ENCODE measurements at places on chromosomes 2 and 18.
A peak's percentile ranks its signal among the peaks of the same experiment; 100 is the strongest.

DNA sequence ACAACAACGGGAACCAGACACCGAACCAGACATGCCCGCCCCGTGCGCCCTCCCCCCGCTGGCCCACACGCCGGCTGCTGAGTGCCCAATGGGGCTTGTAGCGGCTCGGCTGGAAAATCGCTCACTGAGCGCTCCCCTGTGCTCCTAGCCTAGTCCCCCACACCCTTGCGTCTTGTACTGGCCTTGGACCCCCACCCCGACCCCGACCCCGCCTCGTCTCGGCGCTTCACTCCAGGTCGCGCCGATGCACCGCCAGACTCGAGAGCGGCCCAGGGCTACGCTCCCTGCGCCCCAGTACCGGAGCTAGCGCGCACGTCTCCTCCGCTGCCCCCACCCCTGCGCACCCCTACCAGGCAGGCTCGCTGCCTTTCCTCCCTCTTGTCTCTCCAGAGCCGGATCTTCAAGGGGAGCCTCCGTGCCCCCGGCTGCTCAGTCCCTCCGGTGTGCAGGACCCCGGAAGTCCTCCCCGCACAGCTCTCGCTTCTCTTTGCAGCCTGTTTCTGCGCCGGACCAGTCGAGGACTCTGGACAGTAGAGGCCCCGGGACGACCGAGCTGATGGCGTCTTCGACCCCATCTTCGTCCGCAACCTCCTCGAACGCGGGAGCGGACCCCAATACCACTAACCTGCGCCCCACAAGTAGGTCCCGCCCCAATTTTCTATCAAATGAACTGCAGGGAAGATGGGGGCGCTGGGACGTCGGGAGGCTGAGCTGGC is 1.5 kb downstream of the GAD1 start:
- no peak for DNase-seq

DNA sequence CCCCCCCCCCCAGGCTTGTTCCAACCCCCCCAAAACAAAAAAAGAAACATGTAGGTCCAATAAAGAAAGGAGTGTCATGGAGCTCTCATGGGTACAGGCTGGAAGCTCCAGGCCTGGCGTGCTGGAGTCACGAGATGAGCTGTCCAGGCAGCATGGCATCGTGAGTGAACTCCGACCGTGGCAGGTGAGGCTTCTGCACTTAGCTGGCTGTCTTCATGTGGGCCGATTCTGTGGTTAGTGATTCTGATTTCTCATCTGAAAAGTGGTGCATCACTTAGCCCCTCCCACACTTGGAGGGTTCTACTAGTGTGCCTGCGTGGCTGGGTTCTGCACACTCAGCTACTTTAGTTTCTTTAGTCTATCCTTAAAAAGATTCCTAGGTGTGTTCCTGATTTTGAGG is 126.4 kb upstream of the MGAT5 start:
- peak; percentile 64 for DNase-seq

GRCh38 chr2:126850940-126851339 is 47.8 kb upstream of the TEX51 start:
- no peak for DNase-seq

GRCh38 chr2:240491483-240491882 is 56.0 kb downstream of the GPC1 start:
- DNase-seq: no peak

GRCh38 chr2:88811681-88812080 is 120.2 kb downstream of the RPIA start:
- DNase-seq: no peak

DNA sequence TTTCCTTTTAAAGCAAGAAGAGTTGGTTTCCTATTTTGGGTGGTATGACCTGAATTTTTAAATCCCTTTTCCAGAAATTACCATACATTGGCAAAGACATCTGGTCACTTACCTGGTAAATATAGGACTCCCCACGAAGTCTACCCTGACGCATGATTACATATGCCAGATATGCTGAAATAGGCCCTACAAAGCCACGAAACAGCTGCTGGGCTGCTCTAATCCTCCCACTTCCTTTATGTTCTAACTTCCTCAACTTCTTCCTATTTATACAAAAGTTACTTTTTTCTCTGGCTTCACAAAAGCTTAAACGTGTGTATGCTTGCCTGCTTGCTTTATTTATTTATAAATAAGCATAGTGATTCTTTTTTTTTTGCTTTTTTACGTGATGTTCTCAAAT is 186.0 kb upstream of the EPHA4 start:
- no peak for DNase-seq

- no peak for DNase-seq
Measured at GRCh38 chr18:25164211-25164847, 187.6 kb downstream of the ZNF521 start.

- no peak for DNase-seq
Measured at GRCh38 chr2:37020212-37020886, 54.0 kb upstream of the STRN start.

DNA sequence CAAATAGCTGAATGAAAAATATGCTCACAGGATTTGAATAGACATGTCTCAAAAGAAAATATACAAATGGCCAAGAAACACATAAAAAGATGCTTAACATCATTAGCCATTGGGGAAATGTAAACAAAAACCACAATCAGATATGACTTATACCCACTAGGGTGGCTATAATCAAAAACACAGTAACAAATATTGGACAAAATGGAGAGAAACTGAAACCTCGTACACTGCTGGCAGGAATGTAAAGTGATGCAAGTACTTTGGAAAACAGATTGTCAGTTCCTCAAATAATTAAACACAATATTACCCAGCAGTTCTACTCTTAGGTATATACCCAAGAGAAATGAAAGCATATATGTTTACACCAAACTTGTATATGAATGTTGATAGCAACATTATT is 213.0 kb downstream of the PHLPP1 start:
- DNase-seq: no peak

GRCh38 chr2:241870611-241871537 is 1.3 kb downstream of the RTP5 start:
- peak; percentile 35 for DNase-seq

GRCh38 chr2:26847307-26847654 is 651 bp upstream of the DPYSL5 start:
- no peak for DNase-seq

DNA sequence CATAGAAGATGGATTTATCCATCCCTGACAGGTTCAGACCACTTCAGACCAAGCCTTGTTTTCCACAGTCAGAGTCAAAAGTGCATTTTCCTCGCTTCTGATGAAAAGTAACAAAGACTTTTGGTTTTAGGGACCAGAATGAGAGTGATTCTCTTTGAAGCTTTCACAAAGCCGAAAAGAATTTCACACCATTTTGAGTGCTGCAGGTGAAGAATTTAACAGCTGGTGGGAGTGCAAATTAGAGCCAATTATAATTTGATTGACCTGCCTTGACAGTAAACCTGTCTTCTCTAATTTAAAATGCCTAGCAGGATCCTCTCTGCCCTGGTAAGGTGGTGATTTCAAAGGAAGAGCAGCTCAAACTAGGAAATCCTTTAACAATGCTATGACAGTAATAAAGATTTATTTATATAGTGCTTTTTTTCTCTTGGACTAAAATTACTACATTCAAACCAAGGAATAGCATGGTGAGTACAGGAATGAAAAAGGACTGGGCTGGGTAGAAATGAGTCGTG is 241.6 kb downstream of the HRH4 start:
- no peak for DNase-seq

- DNase-seq: no peak
Measured at GRCh38 chr2:70258532-70258875, 567 bp downstream of the PCYOX1 start.

- no peak for DNase-seq
Measured at GRCh38 chr18:21064347-21064746, 47.3 kb downstream of the ROCK1 start.

DNA sequence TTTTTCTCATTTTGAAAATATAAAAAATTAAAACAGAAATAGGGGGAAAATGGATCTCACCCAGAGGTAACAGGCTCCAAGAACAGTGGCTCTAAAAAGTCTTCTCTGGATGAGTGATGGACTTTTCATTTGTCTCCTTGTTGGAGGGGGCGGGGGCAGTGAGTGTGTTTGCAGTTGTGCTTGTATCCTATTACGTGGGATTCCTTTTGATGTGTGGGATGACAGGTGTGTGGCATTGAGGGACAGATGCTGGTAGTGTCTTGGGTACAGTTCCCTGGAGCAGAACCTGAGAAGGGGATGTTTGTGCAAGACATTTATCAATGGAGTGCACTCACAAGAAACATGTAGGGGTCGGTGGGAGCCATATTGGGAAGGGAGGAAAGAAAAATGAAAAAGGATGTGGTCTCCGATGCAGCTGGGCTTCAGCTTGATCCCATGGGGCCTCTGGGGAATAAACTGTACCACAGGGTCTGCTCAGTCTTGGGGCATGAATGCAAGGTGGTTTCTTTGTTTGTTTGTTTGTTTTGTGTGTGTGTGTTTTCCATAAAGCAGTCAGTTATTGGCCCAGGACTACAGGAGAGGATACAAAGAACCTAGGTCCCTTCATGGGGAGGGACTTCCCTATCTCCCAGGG is 120.0 kb upstream of the SLC35G4 start:
- DNase-seq: no peak

DNA sequence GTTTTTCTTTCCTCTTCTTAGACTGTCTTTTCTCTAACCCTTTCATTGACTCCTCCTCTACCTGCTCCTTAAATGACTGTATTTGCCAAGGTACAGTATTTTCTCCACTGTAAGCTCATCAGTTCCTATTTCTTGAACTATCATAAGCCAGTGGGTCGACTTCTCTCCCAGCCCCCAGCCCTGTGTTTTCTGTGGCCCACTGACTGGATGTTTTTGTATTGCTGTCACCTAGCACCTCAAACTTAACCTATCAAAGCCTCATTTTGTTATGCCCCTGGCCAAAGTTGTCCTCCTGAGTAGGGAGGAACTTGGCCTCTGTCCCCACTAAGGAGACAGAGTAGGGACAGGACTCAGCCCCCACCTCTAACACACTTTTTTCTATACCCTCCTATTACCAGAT is 65.4 kb upstream of the CABLES1 start:
- DNase-seq: no peak

DNA sequence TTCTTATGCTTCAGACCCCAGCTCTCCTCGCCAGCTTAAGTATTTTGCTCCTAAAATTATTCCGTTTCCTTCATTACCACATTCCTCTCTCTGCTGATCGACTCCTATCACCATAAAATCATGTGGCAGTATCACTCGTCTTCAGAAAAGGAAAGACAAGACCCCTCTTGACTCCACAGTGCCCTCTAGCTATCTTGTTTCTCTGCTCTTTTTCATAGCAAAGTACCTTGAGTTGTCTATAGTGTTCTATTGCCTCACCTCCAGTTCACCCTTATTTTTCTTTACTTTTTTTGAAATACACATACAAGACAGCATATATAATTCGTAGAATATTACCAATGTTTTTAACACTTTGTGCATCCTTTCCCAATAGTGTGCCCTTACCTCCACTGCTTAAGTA is 273.2 kb upstream of the SIX3 start:
- no peak for DNase-seq

DNA sequence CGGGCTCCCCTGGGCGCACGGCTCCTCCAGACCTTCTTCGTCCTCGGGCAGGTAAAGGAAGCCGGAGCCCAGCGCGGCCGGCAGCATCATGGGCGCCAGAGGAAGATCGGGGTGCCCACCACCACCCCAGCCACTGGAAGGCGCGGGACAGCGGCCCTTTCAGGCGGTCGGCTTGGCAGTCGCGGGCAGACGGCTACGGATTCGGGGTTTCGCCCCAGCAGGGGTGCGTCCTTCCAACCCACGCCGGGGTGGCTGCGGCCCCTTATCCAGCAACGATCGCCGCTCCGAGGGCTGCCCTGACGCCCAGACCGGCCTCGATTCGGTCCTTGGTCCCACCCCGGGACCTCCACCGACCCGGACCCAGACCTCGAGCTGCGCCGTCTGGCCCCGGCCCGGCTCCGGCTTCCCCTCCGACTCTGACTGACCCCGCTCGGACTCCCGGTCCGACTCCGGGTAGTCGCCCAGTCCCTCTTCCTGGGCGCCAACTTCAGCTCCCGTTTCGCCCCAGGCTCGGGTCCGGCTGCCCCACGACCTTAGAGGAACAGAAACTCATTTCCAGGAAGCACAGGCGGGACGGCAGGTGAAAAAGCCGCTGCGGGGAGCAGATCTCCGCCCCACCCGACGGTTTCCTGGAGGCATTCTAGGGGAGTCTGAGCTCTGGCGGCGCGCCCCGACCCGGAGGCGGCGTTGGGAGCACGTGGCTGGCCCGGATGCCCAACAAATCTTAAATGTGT is 30.2 kb upstream of the SSB start:
- DNase-seq: peak; percentile 39

DNA sequence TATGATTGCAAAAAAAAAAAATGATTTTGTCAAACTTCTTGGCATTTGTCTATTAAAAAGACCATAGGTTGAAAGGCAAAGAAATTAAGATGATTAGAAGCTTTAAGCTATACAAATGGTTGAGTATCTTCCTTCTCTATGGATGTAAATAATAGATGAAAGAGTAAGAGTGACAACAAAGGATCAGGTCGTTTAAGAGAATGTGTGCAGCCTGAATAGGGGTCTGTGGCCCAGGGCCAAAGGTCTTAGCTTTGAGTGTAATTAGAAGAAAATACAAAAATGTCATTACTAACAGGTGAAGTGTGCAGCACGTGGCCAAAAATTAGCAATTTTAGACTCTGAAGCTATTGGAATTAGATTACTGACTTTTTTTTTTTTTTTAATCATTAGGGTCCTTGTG is 122.4 kb downstream of the GREB1L start:
- DNase-seq: no peak

DNA sequence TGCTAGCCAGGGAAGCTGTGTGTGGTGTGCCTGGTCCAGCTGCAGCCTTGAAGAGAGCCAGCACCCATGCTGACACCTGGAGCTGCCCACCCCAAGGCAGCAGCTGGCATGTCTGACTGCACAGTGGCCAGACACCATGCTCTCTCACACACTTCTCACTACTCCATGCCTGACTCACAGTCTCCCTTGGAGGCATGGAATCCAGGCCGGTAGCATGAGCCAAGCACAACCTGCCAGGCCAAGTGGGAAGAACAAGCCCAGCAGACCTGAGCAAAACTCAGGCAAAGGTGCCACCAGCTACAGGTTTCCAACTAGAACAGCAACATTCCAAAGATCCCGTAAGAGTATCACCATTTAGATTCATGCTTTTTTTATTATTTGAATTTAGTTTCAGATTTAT is 625.3 kb upstream of the LRRTM4 start:
- no peak for DNase-seq

- DNase-seq: no peak
Measured at GRCh38 chr2:219698748-219699439, 71.5 kb downstream of the SLC4A3 start.

GRCh38 chr2:142165790-142166189 is 35.0 kb upstream of the LRP1B start:
- no peak for DNase-seq
